ENCODE measurements at places on chromosomes 1 and 21. TPM values are rescaled to one million over a fixed set of nuclear protein-coding genes. Genes with fewer than 3 reads are reported as not detected.

The HAO2 gene
- not detected for total RNA-seq

The AMY2A gene
- total RNA-seq, result not detected

The PANK4 gene
- 25.8 TPM for total RNA-seq

The SHISAL2A gene
- not detected for total RNA-seq

The SMPDL3B gene
- total RNA-seq, result 0.27 TPM

Measured in thoracic aorta endothelial cell (primary cell).